ENCODE measurements at places on chromosomes 5 and 9.

DNA sequence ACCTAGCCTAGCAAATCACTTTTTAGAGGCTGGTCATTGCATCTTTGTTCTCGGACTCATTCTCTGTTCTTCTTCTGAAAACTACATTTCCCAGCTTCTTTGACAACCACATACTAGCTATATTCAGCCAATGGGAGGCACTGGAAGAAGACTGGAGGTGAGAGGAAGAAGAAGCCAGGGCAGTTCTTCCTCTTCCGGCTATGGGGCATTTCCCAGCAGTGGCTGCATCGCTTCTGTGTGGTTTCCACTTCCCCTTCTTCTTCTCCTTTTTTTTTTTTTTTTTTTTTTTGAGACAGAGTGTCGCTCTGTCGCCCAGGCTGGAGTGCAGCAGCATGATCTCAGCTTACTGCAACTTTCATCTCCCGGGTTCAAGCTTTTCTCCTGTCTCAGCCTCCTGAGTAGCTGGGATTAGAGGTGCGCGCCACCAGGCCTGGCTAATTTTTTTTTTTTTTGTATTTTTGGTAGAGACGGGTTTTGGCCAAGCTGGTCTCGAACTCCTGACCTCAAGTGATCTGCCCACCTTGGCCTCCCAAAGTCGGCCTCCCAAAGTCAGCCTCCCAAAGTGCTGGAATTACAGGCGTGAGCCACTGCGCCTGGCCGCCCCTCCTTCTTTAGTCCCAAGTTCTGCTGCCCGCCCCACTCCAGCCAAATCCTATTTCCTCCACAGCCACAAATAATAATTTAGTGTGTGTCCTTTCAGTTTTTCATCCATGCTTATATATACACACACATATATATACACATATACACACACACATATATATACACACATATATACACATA is 6.9 kb upstream of the UBAP1 start:
- DNase-seq: no peak
- peaks cover 12% of the 10 kb centered on the region for H3K4me1 ChIP-seq
- H3K4me3 ChIP-seq: peak overlapping the region; percentile 62
- peak overlapping the region; percentile 79 for H3K27ac ChIP-seq
- H3K36me3 ChIP-seq: no peaks in the 10 kb centered on the region

- H3K27me3 ChIP-seq: peaks cover 34% of the 10 kb centered on the region
- peak; percentile 31 for DNase-seq
- no peaks in the 10 kb centered on the region for H3K36me3 ChIP-seq
- no peaks in the 10 kb centered on the region for H3K4me1 ChIP-seq
Measured at GRCh38 chr5:171629628-171630349, 155.8 kb upstream of the SMIM23 start.

DNA sequence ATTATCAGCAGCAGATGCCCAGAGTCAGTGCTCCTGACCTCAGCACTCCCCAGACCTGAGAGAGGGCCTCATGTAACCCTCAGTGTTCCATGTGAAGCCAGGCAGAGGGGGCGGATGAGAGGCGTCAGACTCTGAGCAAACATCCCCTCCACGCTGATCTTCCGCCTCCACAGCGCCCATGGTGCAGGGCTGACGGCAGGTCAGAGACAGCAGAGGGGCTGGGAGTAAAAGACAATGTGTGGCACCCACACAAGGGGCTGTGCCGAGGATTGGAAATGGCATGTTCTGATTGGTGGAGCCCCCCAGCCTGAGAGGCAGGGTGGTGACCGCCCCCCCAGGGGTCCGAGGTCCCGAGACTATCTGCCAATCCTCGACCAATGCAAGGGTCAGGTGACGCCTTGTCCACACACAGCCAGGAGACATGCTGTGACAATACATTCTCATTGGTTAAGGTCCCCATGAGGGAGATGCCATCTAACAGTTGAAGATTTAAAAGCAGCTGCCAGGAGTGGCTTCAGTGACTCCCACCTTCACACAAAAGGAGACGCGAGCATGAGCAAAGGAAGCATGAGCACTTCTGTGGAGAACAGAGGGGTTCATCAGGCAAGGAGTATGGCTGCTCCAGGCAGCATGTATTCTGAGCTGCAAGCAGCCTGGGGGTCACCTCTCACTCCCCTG is 19.3 kb upstream of the SLC25A51 start:
- H3K4me1 ChIP-seq: peaks cover 1% of the 10 kb centered on the region
- peaks cover 3% of the 10 kb centered on the region for H3K27me3 ChIP-seq
- H3K36me3 ChIP-seq: no peaks in the 10 kb centered on the region
- no peak for DNase-seq

GRCh38 chr5:55429613-55430253 is 105.0 kb downstream of the PLPP1 start:
- DNase-seq: no peak
- H3K36me3 ChIP-seq: peaks cover 64% of the 10 kb centered on the region
- H3K27ac ChIP-seq: no peak overlapping the region
- H3K4me1 ChIP-seq: no peaks in the 10 kb centered on the region
- no peak overlapping the region for H3K4me3 ChIP-seq

DNA sequence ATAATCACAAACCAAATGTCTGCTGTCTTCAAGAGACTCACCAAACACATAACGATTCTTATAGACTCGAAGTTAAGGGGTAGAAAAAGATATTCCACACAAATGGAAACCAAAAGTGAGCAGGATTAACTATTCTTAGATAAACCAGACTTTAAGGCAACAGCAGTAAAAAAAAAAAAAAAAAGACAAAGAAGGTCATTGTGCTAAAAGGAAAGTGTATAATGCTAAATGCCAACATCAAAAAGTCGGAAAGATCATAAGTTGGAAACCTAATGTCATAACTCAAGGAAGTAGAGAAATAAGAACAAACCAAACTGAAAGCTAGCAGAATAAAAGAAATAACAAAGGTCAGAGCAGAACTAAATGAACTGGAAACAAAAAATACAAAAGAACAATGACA is 714.6 kb downstream of the SEMA5A start:
- no peaks in the 10 kb centered on the region for H3K36me3 ChIP-seq
- no peaks in the 10 kb centered on the region for H3K4me1 ChIP-seq
- no peak overlapping the region for H3K27ac ChIP-seq
- no peak overlapping the region for H3K4me3 ChIP-seq

DNA sequence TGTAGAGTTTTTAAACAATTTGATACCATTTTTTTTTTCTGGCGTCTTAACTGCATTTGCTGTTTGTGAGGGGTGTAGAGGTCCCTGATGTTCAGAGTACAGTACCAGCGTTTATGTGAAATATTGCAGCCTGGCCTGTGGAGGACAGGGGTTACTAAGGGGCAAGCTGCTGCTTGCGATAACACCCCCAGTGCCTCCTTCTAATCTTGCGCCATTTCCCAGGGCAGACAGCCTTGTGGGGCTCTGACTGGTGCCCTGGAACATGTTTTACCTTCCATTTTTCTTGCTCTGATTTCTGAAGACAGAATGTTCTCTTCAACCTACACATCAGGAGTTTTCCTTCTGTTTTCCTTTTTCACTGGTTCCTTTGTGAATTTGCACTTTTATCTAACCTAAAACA is 142.9 kb downstream of the DOCK8 start:
- H3K27ac ChIP-seq: no peak overlapping the region
- DNase-seq: no peak
- no peaks in the 10 kb centered on the region for H3K27me3 ChIP-seq
- peaks cover 49% of the 10 kb centered on the region for H3K36me3 ChIP-seq
- H3K4me3 ChIP-seq: no peak overlapping the region

GRCh38 chr5:57067597-57067924 is 106.3 kb upstream of the GPBP1 start:
- no peak for DNase-seq
- no peak overlapping the region for H3K4me3 ChIP-seq
- no peaks in the 10 kb centered on the region for H3K4me1 ChIP-seq
- H3K36me3 ChIP-seq: peaks cover 5% of the 10 kb centered on the region
- no peak overlapping the region for H3K27ac ChIP-seq

DNA sequence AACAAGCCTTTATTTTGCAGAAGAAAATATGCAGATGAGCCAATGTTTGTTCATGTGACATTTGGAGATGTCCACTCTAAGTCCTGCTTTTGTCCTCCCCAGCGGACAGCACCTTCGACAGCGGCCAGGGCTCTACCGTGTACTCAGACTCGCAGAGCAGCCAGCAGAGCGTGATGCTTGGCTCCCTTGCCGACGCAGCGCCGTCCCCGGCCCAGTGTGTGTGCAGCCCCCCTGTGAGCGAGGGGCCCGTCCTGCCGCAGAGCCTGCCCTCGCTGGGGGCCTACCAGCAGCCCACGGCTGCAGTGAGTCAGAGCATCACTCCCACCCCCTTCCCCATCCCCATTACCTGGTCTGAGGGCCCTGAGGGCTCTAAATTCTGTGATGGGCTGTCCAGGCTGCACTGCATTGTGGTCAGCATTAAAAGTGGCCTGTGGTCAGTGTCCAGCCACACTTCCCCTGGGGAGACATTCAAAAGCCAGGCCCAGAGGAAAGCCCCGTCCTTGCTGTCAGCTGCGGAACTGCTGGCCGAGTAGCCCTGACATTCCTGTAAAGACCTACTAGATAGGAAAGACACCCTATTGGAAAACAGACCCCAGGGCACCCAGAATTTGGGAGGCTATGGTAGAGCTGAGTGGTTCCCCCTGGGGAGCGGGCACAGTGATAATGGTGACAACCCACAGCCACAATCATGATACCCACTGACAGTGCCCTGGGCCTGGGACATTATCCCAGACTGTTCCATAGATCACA is 69.0 kb downstream of the WNK2 start:
- no peak overlapping the region for H3K4me3 ChIP-seq
- H3K27me3 ChIP-seq: no peaks in the 10 kb centered on the region
- no peak overlapping the region for H3K27ac ChIP-seq
- DNase-seq: peak; percentile 19
- no peaks in the 10 kb centered on the region for H3K4me1 ChIP-seq

DNA sequence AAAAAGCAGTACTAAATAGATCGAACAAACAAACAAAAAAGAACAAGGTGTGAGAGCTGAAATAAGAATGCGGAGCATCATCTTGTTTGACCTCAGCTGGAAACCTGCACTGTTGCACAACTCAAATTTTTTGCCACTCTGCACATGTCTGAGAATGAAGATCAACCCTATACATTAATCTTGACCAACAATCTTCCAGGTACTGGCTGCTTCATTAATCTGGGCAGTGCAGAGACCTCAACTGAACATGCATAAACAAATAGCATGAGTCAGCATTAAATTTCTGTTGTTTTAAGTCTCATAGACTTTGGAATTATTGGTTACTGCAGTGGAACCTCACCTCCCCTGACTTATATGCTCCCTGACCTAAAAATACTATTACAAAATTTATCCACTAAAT is 114.6 kb upstream of the FTMT start:
- no peak overlapping the region for H3K27ac ChIP-seq
- no peaks in the 10 kb centered on the region for H3K36me3 ChIP-seq
- no peak for DNase-seq
- H3K27me3 ChIP-seq: no peaks in the 10 kb centered on the region

- H3K4me1 ChIP-seq: no peaks in the 10 kb centered on the region
- H3K27ac ChIP-seq: no peak overlapping the region
- no peak overlapping the region for H3K4me3 ChIP-seq
Measured at GRCh38 chr5:95937607-95938152, 24.0 kb downstream of the ELL2 start.

Data from activated naive CD8-positive, alpha-beta T cell treated with anti-CD3 and anti-CD28 coated beads, Interleukin-2, amount 10 ng/mL, durations not matched to agents 7 days and 5 days (primary cell).